Endothelial cell of umbilical vein (primary cell): ENCODE measurements at places on chromosomes 3 and 15. TPM values are rescaled to one million over a fixed set of nuclear protein-coding genes. Genes with fewer than 3 reads are reported as not detected.

The UBR1 gene
- 26.9 and 28.8 TPM in 2 replicates for total RNA-seq

The SH3GL3 gene
- not detected in 2 replicates for total RNA-seq

The CISH gene
- total RNA-seq, result 2.2 and 2.5 TPM in 2 replicates

The RTP3 gene
- not detected in 2 replicates for total RNA-seq

The ZBTB47 gene
- total RNA-seq, result 13.0 and 14.5 TPM in 2 replicates

The THRB gene
- total RNA-seq, result 0.18 TPM in 1 of 2 replicates, not detected in the other

The GOLGA6L4 gene
- total RNA-seq, result 5.3 and 7.5 TPM in 2 replicates

The NECTIN3 gene
- 26.9 and 32.6 TPM in 2 replicates for total RNA-seq

The AMT gene
- 3.3 and 4.4 TPM in 2 replicates for total RNA-seq

The CCR5 gene
- total RNA-seq, result not detected in 2 replicates

The SATB1 gene
- 6.2 and 6.7 TPM in 2 replicates for total RNA-seq

The HDC gene
- not detected in 2 replicates for total RNA-seq

The SAMMSON gene
- total RNA-seq, result not detected in 2 replicates

The EXD1 gene
- total RNA-seq, result not detected in 2 replicates

The SRGAP3 gene
- not detected in 2 replicates for total RNA-seq

The WDR93 gene
- total RNA-seq, result not detected in 2 replicates

The PLA2G4F gene
- not detected in 2 replicates for total RNA-seq

The C2CD4A gene
- 0.46 and 1.1 TPM in 2 replicates for total RNA-seq

The THPO gene
- not detected in 2 replicates for total RNA-seq

The PPP1R14D gene
- total RNA-seq, result not detected in 2 replicates

The CCR1 gene
- not detected in 2 replicates for total RNA-seq

The LSMEM2 gene
- total RNA-seq, result not detected in 2 replicates

The SNURF gene
- total RNA-seq, result 9.4 and 12.2 TPM in 2 replicates

The RAB8B gene
- total RNA-seq, result 50.3 and 52.5 TPM in 2 replicates

The NKIRAS1 gene
- total RNA-seq, result 2.8 and 2.9 TPM in 2 replicates

The FOXP1 gene
- total RNA-seq, result 96.9 and 107 TPM in 2 replicates

The PDZRN3 gene
- not detected in 2 replicates for total RNA-seq

The OR5K2 gene
- not detected in 2 replicates for total RNA-seq

The CTXN2 gene
- 0.14 TPM in 1 of 2 replicates, not detected in the other for total RNA-seq

The UBAP1L gene
- total RNA-seq, result 3.9 and 5.0 TPM in 2 replicates

The ARL14 gene
- not detected in 2 replicates for total RNA-seq

The CHRFAM7A gene
- 7.1 and 9.1 TPM in 2 replicates for total RNA-seq

The CA12 gene
- total RNA-seq, result 1.8 and 5.9 TPM in 2 replicates

The CYP1A2 gene
- total RNA-seq, result not detected in 2 replicates

The ACAN gene
- not detected in 2 replicates for total RNA-seq

The MST1R gene
- total RNA-seq, result 0.93 and 1.5 TPM in 2 replicates

The POTEB2 gene
- not detected in 2 replicates for total RNA-seq

The CFAP100 gene
- not detected in 2 replicates for total RNA-seq

The RGMA gene
- 0.13 TPM in 1 of 2 replicates, not detected in the other for total RNA-seq

The FILIP1L gene
- 29.2 and 29.9 TPM in 2 replicates for total RNA-seq

The LTF gene
- total RNA-seq, result not detected in 2 replicates

The SLC22A14 gene
- not detected in 2 replicates for total RNA-seq

The FBXL2 gene
- 21.7 and 26.9 TPM in 2 replicates for total RNA-seq

The ARPC4 gene
- 197 TPM in 2 replicates for total RNA-seq

The PLA2G4E gene
- total RNA-seq, result not detected in 2 replicates

The PLCB2 gene
- 1.5 and 4.3 TPM in 2 replicates for total RNA-seq

The PLSCR5 gene
- not detected in 2 replicates for total RNA-seq

The HACL1 gene
- 27.4 and 29.9 TPM in 2 replicates for total RNA-seq

The LRRN1 gene
- total RNA-seq, result not detected in 2 replicates

The ZIC1 gene
- total RNA-seq, result not detected in 2 replicates

The SLC27A2 gene
- not detected in 2 replicates for total RNA-seq

The ACVR2B gene
- 4.9 and 5.6 TPM in 2 replicates for total RNA-seq

The CPLX3 gene
- 0.16 TPM in 1 of 2 replicates, not detected in the other for total RNA-seq

The CPEB1 gene
- not detected in 2 replicates for total RNA-seq

The SLC22A13 gene
- total RNA-seq, result 0.44 and 0.53 TPM in 2 replicates

The NPAP1 gene
- total RNA-seq, result not detected in 2 replicates
